ENCODE measurements at places on chromosomes 3 and 15.

GRCh38 chr3:81581966-81582599, 179.4 kb downstream of the GBE1 start:
- DNase-seq = peak; percentile 32

- peak; percentile 47 for DNase-seq
These were observed at the start of gene MAPKAPK3 for GRCh38 chr3:50617096-50617791. Gene MAPKAPK3, plus strand, starts transcription at chr3:50617151. Its CDS starts 415 bp downstream, at chr3:50617566.

- peak; percentile 67 for DNase-seq
These were observed 133.2 kb upstream of the LRTM1 start for GRCh38 chr3:55060896-55061719.

DNA sequence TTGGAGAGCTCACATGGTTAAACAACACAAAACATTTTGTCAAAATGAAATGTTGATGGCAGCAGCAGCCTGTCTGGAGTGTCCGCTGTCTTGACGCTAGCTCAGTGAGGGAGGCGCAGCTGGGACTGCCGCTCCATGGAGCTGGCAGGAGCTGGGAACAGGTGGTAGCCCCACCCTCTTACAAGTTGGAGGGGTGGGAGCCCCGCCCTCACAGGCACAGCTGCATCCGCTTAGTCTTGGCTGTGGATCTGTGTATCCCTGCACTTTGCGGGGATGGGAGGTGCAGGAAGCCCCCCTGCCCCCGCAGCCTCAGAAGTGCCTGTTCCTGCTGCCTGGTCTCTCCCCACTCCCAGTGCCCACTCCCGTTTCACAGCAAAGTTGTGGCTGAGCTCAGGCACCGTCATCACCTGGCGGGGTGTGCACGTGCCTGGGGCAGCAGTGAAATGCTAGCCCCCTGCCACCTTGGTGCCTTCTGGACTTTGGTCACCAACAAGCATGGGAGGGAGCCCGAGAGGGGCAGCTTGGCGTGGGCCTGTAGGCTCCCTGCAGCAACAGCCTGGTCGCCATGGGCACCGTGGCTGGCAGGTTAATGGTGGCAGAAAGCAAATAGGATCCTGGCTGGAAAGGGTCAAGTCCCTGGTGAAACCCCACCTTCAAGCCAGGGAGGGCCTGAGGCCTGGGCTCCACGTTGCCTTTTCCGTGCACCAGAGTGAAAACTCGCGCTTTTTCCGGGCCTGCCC, 53.8 kb upstream of the CADM2 start:
- DNase-seq = peak; percentile 89

- no peak for DNase-seq
These were observed 23.1 kb upstream of the GP5 start for GRCh38 chr3:194422188-194422587.

DNA sequence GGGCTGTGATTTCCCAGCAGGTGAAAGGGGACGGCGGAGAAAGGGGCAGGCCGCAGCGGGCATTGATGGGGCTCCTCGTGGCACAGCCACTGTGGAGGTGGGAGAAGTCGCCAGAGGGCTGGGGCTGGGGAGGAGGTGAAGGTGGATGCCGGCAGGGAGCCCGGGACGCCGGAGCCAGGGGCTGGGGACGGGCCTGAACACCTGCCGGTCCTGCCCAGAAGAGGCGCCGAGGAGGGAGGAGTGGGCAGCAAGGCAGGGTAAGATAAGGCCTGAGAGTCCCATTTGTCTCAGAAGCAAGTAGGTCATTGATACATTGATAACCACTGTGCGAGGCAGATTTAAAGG, 571 bp upstream of the RARRES1 start:
- no peak for DNase-seq

- no peak for DNase-seq
These were observed 1.7 kb downstream of the KNL1 start for GRCh38 chr15:40595773-40596172.

DNA sequence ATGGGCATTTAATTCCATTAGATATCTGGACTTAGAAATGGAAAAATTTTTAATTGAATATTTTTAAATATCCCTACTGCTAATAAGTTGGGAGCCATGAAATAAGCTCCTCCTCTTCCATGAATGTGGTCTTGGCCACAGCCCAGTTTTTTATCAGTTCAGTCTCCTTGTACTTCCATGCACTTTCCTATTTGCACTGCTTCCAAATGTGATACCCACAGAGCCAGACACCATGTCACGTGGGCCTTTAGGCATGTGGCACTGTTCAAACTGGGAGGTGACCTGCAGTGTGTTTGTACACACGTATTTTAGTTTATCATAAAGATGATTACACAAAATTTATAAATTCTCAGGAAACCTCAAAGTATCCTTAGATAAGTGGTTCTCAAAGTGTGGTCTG, 80.1 kb upstream of the DGKG start:
- DNase-seq = no peak

GRCh38 chr3:191003742-191004141, 141.2 kb upstream of the GMNC start:
- no peak for DNase-seq

DNA sequence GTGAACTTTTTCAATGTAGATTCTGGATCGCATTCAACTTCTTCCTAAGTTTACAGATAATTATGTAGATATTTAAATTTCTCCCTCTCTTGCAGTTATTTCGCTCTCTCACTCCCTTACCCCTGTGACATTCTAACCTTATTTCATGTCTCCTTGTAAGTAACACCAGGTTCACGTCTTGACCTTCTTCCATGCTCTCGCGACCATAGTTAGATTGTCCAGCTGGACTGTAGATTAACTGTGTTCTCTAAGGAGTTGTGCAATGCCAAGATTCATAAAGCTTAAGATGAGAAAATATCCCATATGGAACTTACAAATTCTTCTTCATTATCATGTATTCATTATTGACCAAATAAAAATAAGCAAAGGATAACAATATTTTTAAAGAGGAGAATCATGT, 430.5 kb downstream of the GABRG3 start:
- DNase-seq = peak; percentile 35

DNA sequence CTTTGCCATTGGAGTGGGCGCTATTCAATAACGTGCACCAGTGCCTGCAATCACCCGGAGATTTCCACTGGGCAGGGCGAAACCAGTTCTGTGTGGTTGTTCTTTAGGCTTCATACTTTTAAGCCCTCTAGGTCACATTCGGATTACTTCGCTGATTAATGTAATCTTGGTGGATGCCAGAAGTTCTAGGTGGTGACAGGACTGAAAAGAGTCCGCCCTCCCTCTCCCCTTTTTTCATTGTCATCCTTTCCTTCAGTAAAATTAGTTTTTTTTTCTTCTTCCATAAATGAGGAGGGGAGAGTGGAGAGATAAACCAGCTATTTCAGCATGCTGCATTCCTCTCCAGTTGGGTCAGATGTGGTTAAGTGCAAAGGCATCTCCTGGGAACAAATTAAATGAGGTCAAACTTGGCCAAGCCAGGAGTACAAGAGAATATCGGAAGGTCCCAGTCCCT, 2.3 kb upstream of the SLC2A2 start:
- DNase-seq = peak; percentile 13

DNA sequence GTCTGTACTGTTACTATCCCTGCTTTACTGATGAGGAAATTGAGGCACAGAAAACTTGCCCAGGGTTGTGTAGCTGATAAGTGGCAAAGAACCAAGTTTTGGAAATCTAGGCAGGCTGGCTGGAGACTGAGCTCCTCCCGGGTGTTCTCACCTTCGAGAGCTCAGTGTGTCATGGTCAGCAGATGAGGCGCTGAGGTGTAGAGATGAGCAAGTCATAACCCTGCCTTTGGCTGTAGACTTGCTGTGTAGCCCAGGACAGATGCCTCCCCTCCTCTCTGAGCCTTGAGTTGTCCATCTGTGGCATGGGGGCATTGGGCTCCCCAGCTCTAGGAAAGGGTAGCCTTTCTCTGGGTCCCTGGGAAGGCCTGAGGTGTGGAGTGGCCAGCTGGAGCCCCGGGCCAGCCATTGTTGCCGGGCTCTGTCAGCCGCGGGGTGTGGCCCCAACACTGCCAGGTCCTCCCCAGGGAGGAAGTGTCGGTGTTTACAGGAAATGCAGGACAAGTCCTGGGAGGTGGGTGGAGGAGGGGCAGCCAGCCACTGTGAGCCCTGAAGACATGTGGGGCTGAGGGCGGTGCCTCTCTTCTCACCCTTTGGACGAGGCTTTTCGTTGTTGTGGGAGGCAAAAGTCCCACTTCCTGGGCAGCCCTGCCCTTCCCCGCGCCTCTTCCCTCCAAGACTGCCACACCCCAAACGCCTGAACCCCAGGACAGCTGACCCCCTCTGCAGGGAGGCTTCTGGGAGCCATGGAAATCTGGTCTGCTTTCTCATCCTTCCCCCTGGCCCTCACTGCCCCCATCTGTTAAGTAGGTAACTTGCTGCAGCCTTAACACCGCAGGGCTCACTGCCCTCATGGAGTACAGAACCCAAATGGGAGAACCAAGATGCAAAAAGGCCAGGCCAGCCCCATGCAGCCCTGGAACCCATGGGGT, 29.1 kb downstream of the FGD5 start:
- no peak for DNase-seq

DNA sequence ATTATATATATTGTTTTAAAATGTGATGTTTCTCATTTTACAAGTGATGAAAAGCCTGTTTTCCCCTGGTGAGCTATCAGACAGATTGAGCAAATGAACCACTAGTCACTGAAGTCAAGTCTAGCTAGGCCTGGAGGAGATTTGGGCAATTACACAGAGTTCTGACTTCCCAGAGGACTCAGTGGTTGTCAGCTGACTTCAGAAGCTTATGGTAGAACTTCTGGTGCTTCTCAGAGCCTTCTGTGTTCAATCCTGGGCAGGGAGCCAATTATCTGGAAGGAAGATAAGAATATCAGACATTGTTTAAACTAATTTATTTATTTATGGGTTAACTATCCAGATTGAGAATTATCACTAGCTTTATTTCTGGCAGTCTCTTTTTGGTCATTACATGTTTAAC, 37.7 kb upstream of the NAALADL2 start:
- DNase-seq = peak; percentile 16

DNA sequence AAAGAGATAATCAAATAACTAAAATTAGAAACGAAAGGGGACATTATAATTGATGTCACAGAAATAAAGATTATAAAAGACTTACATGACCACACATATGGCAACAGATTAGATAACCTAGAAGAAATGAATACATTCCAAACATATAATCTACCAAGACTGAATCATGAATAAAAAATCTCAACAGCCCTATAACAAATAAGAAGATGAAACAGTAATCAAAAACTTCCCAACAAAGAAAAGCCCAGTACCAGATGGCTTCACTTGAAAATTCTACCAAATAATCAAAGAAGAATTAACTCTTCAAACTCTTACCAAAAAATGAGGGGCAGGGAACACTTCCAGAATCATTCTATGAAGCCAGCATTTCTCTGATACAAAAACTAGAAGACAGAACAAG, 11.8 kb downstream of the TOP2B start:
- no peak for DNase-seq

- DNase-seq = no peak
These were observed 31.7 kb downstream of the PSTPIP1 start for GRCh38 chr15:77026501-77027110.

DNA sequence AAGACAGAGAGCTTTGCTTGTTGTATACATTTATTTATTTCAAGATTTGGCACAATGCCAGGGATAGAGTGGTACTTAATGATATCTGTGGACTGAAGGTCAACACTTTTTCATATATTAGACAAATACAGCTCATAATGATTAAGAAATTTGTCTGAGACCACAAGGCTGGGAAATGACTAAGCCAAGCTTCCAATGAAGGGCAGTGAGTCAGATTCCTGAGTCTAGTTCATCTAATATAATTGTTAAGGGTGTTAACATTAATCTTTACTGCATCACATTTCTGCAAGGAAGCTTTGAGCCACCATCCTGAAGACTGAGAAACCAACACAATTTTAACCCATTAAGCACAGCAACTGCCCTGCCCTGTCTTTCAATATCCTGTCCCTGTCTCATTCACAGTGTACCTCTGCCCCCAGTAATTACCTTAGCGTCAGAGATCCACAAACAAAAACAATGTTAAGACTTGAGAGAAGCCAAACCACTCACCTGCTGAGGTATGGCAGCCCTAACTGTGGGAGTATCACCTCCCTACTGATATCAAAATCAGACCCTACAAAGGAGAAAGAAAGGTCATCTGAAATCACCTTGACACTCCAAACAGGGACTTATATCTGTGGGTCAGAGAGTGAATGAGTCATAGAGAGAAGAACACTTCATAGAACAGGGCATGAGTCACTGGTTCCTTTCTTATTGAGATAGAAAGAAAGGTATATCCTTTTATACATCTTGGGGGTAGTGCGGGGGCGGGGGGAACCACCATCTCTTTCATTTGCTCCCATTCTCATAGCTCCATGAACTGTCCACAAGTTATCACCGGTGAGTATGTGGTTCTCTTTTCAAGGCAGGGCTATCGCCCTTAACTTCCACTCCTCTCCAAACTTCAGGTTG, 74.7 kb downstream of the MAGI1 start:
- no peak for DNase-seq

DNA sequence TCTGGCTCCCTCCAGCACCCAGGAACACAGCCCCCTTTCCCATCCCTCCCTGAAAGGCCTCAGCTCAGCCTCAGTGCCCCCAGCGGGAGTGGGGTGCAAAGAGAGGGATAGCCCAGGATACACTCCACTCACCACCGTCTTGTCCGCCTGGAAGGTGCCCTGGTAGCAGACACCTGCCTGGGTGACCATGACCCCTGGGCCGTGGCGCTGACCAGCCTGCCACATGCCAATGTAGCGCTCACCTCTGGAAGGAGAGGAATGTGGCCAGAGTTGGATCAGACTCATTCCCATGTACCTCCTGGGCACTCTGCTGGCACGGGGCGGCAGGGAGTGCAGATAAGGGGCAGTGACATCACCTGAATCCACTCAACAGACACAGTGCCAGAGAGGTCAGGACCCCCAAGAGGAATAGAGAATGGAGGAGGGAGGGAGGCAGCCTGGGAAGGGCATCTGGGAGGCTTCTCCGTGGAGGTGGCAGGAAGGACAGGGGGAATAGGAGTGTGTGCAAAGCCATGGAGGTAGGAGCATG, 13.1 kb downstream of the ALS2CL start:
- DNase-seq = no peak

GRCh38 chr3:113952921-113953320, 5.1 kb downstream of the ZDHHC23 start:
- DNase-seq = no peak

- no peak for DNase-seq
These were observed 127.0 kb downstream of the CPNE4 start for GRCh38 chr3:131907796-131908195.

DNA sequence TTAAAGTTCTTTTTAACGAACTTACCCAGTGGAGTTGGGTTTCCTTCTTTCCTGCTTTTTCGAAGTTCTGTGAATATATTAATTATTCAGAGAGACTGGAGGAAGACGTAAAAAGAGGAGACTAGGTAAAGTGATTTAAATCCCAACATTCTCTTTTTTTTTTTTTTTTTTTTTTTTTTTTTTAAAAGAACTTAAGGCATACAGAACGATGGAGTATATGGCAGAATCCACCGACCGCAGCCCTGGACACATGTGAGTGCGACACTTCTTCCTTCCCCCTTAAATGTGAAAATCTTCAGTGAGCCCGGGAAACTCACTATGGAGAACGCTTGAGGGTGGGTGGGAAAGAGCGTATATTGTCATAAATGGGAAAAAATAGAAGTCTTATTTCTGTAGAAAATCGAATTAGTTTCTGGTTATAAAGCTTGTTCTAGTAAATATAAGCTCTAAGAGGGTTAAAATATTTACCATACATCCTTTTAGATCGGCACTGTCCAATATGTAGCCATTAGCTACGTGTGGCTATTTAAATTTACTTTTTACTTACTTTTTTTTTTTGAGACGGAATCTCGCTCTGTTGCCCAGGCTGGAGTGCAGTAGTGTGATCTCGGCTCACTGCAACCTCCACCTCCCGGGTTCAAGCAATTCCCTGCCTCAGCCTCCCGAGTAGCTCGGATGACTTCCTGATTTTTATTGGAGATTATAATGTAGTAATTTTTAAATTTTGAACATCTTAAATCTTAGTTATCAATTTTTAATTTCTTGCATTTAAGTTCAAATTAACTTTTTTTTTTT, 892 bp downstream of the NMD3 start:
- peak; percentile 72 for DNase-seq

GRCh38 chr3:158792709-158793108, 9.1 kb upstream of the MFSD1 start:
- DNase-seq = no peak

All from tongue (tissue), 3 donors.